Activated naive CD4-positive, alpha-beta T cell treated with anti-CD3 and anti-CD28 coated beads, Interleukin-2, amount 50 U/mL, for 16 hours (primary cell): ENCODE measurements at places on chromosomes 6 and 20.

GRCh38 chr6:35259948-35260590, 534 bp downstream of the ZNF76 start:
- DNase-seq, result peak; percentile 69

DNA sequence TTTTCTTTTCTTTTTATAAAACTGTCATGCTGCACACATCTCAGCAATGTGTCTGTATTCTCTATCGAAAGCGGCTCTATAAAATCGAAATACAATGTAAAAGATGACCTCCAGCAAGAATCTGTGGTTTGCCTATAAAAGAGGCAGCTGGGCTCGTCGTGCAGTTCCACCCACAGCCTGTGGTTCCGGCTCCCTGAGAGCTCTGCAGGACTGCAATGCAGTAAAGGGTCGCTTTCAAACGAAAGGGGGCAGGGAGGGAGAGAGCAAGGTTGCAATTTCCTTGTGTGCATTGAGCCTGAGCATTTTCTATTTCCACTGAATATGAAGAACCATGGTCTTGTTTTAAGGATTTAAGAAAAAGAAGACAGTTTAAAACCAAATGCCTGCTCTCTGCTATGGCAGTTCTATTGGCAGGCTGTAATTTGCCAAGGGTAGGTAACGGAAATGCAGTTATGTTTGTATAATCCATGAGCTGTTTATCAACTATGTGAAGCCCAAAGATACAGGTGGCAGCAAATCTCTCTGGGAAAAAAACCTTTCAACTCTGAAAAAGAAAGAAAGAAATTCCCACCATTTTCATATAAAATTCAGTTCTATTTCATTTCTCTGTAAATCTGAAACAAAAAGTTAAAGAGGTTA, 236.5 kb downstream of the HACE1 start:
- DNase-seq, result no peak

- peak; percentile 14 for DNase-seq
Observed at GRCh38 chr6:96499781-96500180, 21.8 kb upstream of the UFL1 start.

GRCh38 chr6:61980622-61981021, 305.4 kb downstream of the KHDRBS2 start:
- DNase-seq, result no peak

DNA sequence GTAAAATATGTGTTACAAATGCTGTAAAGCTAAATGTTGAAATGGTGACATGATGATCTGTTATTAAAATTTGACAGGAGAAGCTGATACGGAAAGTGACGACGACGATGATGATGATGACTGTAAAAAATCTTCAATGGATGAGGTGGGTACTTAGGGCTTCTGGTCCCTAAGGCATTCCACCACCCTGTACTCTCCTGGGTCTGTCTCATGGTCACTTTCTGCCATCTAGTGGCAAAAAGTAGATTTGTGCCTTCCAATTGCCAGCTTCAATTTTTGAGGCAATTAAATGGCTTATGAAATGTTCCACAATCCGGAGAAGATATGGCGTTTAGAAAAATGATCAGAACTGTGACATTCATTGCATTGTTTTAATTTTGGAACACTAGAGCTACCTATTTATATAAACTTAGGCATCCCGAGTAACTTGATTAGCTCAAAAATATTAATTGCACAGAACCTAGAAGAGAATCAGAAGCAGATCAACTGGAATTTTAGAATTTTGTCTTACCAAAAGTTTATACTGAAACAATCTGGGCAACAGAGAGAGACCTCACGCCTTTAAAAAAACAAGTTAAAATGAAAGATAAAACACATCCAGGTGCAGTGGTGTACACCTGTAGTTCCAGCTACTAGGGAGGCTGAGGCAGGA, 346.5 kb upstream of the PLCB4 start:
- no peak for DNase-seq

DNA sequence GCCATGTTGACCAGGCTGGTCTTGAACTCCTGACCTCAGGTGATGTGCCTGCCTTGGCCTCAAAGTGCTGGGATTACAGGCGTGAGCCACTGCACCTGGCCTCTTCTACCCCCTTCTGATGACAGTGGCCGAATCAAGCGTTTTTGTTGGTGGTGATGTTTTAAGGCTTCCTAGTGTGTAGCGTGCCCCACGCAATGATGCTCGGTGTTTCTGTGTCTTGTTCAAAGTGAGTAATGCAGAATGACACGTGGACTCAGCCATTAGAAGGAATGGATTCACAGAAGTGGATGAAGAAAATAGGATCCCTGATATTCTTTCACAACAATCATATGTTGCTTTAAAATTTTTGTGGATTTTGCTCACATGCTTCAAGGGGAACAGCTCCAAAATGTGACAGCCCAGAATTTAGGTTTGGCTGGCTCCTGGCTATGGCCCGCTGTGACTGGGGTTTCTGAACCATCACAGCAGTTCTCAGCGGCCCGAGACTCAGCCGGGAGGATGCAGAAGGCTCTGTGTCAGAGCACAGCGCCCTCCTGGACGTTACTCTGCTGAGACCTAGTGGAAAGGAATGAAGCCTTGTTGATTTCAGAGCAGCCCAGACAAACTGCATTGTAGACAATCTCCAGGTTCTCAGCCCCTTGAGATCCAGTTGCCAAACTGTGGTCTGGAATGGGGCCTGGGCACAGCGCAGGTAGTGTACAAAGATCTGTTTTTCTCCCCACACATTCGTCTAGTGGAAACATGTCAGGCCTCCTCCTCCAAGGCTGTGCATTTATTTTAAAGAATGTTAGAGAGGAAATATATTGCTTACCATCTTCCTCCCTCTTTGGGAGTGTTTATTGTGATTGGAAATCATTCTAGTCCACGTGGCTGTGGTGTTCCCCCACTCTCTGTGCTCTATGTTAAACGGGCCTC, 57.6 kb upstream of the TIAM2 start:
- DNase-seq, result no peak

GRCh38 chr6:32045811-32046449, 7.7 kb downstream of the CYP21A2 start:
- no peak for DNase-seq

- no peak for DNase-seq
Observed at GRCh38 chr20:17659801-17660200, 22.2 kb downstream of the RRBP1 start.
